ENCODE measurements at places on chromosomes 1 and 21.

DNA sequence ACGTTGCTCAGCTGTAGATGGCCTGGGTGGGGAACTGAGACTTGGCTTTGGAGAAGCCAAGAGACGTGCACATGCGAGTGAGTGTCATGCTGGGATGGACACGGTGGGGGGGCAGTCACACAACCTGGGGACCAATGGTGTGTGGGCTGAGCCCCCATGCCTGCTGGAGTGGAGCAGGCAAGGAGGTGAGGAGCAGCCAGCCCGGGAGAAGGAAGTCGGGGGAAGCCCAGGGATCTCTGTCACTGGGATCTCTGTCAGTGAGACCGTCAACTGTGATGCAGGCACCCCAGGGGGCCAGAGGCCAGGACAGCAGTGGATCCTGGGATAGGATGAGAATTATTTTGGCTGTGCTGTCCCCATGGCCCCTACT lies 11.0 kb upstream of the ZNF669 start:
- DNase-seq: no peak

GRCh38 chr1:235035928-235036327 lies 92.7 kb downstream of the TOMM20 start:
- DNase-seq: no peak

- DNase-seq: no peak
Measured at GRCh38 chr1:77989744-77990143, 10.9 kb upstream of the FUBP1 start.

DNA sequence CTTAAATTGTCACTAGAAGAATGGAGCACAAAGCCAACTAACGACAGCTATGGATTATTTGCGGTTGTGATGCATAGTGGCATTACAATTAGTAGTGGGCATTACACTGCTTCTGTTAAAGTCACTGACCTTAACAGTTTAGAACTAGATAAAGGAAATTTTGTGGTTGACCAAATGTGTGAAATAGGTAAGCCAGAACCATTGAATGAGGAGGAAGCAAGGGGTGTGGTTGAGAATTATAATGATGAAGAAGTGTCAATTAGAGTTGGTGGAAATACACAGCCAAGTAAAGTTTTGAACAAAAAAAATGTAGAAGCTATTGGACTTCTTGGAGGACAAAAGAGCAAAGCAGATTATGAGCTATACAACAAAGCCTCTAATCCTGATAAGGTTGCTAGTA lies 13.5 kb downstream of the USP1 start:
- DNase-seq: no peak

DNA sequence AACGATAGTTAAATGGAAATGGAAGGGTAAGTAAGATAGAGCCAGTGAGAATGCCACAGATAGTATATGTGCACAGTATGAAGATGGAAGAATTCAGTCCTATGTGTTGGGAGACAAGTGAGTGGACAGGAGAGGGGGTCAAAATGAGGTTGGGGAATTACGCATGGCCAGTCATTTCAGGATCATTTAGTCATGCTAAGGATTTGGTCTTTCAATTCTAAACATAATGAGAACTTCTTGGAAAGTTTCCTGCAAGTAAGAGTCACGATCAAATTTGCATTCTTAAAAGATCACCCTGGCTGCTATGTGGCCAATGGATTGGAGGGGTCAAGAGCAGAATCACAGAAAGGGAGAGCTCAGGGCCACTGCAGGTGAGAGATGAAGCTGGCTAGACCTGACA lies 64.0 kb upstream of the KCNK2 start:
- no peak for DNase-seq

- DNase-seq: no peak
Measured at GRCh38 chr1:165680303-165680702, 18.1 kb downstream of the ALDH9A1 start.

GRCh38 chr1:220378571-220379302 lies 106.5 kb upstream of the RAB3GAP2 start:
- no peak for DNase-seq

- no peak for DNase-seq
Measured at GRCh38 chr1:112767646-112768045, 52.5 kb upstream of the PPM1J start.

GRCh38 chr1:17584539-17584938 lies 45.0 kb downstream of the ARHGEF10L start:
- no peak for DNase-seq

DNA sequence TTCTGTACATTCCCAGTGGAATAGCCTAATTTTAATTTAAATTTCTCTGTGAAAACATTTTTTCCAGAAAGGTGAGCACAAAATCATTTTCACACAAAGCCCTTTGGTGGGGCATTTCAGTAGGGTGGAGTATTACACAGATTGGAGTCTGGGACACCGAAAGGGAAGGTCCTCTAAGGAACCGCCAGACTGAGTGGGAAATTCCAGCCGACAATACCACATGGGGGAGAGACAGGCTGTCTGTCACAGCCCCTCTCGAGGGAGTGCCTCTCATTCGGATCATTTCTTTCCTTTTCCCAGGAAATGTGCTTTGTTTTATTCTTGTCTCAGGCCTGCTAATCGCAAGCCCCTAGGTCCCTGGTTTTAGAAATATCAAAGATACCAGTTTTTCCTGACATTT lies 150.6 kb upstream of the HOOK1 start:
- DNase-seq: no peak

GRCh38 chr1:113353580-113353979 lies 36.7 kb upstream of the MAGI3 start:
- no peak for DNase-seq

DNA sequence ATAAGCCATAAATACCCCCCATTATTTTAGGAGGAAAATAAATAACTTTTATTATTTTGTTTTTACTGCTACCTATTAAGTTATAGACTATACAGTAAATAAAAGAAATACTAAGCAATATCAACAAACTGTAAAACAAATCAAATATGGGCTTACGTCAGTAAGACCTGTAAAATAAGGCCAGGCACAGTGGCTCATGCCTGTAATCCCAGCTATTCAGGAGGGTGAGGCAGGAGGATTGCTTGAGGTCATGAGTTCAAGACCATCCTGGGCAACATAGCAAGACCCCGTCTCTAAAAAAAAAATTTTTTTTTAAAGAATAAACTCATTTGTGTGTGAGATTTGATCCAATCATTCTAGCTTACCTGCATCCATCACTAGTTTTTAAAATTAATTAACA lies 17.8 kb downstream of the EGLN1 start:
- DNase-seq: no peak

DNA sequence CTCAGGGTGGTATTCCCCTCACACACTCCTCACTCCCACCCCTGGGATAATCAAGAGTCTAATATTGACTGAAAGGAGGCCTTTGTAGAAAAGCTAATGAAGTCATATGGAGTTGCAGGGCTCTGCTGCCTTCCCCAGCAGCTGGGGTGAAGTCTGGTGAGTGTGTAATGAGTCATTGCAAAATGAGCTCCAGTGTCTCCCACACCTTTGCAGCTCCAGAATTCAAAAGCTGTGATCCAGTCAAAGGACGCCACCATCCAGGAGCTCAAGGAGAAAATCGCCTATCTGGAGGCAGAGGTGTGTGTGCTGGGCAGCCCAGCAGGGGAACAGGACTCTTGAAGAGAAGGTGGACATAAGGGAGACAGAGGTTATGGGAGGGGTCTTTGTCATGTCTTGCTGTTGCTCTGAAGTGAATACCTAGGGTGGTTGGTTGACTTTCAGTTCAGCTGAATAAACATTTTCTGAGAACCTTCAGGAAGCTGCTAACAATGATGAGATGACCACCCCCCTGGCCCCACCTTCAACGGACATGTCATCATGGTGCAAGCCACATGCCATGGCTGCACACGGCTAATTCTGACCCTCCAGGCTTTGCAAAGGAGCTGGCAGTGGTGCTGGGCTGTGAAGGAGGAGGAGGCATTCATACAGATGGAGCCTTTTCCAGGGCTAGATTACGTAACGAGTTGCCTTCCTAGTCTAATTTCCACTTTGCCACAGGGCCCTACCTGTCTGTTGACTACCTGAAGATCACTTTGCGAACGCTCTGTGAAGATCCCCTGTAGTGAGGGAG lies 32.2 kb upstream of the SNX27 start:
- no peak for DNase-seq

- DNase-seq: no peak
Measured at GRCh38 chr1:164625004-164625617, 66.1 kb downstream of the PBX1 start.

GRCh38 chr1:103959565-103959964 lies 209.9 kb downstream of the AMY1C start:
- DNase-seq: no peak

- no peak for DNase-seq
Measured at GRCh38 chr1:214321705-214322453, 40.9 kb downstream of the SMYD2 start.

- DNase-seq: no peak
Measured at GRCh38 chr1:77639056-77639455, 43.4 kb downstream of the ZZZ3 start.
